ENCODE measurements at places on chromosomes 1 and 21.
A peak's percentile ranks its signal among the peaks of the same experiment; 100 is the strongest.

- peak; percentile 96 for DNase-seq
These were observed 166.9 kb downstream of the IER5 start for GRCh38 chr1:181255270-181255929.

DNA sequence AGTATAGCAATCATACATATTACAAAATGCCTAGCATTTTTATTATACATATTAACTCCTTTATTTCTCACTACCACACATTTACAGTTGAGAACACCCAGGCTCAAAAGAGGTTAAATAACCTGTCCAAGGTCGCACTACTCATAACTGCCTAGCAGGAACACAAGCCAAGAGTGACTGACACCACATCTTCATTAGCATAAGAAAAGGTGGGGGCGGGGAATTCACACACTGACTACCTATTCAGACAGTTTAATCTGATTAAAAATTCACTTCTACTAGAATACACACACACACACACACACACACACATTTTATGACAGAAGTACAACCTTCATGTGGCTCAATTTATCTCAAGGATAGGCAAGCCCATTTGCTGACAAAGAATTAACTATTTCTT lies 77.8 kb upstream of the CACHD1 start:
- DNase-seq, result no peak

DNA sequence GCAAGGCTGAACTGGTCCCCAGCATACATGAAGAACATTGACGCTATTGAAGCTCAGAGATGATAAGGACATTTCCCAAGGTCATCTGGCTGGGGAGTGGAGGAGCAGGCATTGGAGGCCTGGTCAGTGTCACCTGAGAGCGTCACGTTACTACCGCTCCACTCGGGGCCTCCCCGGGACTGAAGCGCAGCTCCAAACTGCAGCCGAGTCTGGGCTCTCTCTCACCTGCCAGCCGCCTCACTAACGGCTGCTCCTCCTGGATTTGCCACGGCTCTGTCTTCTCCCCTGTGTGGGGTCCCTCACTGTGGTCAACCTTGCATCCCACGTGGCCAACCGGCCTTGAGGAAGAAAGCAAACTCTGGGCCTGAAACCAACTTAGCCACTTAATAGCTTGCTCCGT lies 111.3 kb downstream of the ADSS2 start:
- no peak for DNase-seq

DNA sequence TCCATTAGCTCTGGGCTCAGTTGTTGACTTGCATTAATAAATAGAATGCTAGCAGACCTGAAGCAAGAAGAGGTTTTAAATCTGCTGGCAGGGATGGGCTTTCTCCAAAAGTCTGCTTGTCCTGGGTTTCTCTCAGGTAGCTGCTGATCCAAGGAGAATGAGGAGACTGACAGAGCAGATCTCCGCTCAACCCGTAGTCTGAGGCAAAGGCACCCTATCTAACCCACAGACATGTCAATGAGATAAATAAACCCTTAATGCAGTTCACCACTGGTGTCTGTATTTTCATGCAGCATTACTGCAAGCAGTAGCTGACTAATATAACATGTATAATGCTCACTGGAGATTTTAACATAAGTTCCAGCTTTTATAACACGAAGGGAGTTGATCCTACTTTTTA lies 44.1 kb upstream of the RGS21 start:
- no peak for DNase-seq

- DNase-seq, result no peak
These were observed 28.5 kb upstream of the AXDND1 start for GRCh38 chr1:179337288-179337687.

DNA sequence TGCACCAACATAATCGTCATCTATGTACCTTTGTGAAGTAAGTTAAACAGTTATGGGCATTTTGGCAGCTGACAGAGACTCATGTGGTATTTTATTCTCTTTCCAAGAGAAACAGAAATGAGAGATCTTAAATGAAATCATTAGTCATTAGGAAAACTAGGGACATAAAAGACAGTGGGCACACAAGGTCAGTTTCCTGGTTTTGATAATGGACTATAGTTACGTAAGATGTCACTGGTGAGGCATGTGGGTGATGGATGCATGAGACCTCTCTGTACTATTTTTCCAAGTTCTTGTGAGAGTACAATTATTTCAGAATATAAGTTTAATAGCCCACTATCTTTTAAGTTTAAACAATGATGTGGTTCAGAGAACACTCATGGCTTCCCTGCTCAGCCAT lies 216.9 kb downstream of the APP start:
- peak; percentile 8 for DNase-seq

GRCh38 chr1:218872026-218872425 lies 301.7 kb upstream of the LYPLAL1 start:
- no peak for DNase-seq

- peak; percentile 93 for DNase-seq
These were observed 9.7 kb downstream of the ZMPSTE24 start for GRCh38 chr1:40267767-40268187.

DNA sequence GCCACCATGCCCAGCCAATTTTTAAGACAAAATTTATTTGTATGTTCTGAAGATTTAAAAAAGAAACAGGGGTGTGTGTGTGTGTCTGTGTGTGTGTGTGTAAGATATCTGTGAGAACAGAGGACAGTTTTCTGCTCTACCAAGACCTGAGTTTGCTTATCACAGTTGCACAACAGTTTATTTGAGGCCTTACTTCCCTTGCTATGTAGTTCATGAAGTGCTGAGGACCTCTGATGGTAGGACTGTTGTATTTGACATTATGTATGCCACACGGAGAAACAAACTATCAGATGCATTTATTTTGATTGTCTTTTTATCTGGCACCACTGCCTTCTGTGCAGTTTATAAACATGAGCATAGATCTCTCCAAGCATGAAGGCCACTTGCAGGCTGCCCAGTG lies 355.2 kb downstream of the PBX1 start:
- peak; percentile 35 for DNase-seq

GRCh38 chr1:219413536-219413935 lies 199.4 kb downstream of the ZC3H11B start:
- DNase-seq, result peak; percentile 11

- DNase-seq, result peak; percentile 57
These were observed 55.7 kb upstream of the ETV3 start for GRCh38 chr1:157193702-157194391.

DNA sequence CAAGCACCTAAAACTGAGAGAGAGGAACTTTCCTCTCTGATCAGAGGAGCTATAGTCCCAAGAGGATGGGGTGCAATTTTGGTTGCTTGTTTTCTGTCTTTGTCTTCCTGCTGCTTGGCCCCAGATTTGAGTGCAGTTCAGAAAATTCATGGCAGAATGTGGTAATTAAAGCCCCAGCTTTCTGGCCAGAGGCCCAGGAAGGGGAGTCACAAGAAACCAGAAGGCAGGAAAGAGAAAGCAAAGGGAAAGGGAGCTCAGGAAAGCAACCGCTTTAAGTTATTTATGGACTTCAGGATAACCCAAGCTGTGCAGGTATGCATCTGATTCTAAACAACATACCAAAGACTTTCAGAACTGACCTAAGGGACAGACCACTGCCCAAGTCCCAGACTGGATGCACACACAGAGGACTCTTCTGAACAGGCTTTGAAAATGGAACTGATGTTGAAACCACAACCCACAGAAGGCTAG lies 88.8 kb downstream of the ST3GAL3 start:
- DNase-seq, result peak; percentile 79

DNA sequence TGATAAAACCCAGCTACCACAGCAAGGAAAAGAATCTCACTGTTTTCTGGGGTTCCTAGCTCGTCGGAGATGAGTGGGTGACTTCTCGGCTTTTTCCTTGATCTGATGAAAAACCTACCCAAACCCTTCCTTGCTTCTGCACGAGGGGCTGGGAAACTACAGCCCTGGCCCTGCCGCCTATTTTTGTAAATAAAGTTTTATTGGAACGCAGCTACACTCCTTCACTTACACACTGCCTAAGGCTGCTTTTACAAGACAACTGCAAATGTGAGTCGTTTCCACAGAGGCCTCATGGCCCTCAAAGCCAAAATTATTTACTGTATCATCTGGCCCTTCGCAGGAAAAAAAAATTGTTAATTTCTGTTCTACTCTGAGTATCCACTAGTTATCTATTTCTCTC lies 116.0 kb upstream of the TMPRSS2 start:
- no peak for DNase-seq

GRCh38 chr1:163747261-163747660 lies 425.5 kb downstream of the NUF2 start:
- DNase-seq, result peak; percentile 69

GRCh38 chr21:33249331-33250002 lies 16.7 kb upstream of the IL10RB start:
- no peak for DNase-seq

DNA sequence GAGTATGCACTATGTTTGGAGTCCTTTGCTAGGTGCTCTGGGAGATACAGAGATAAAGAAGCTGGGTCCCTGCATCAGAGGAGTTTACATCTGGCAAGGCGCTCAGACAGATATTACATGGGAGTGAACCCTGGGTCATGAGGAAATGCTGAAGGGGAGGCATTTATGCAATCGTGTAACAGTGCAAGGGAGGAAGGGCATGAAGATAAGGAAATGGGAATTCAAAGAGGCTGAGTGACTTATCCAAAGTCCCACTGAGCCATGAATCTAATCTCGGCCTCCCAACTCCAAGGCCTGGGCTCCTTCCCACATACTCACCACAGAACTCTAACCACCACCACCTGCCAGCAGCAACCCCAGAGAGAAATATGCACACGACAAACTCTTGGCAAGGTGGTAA lies 51.6 kb downstream of the FAM163A start:
- no peak for DNase-seq

- no peak for DNase-seq
These were observed 332.6 kb downstream of the PBX1 start for GRCh38 chr1:164891615-164892014.

DNA sequence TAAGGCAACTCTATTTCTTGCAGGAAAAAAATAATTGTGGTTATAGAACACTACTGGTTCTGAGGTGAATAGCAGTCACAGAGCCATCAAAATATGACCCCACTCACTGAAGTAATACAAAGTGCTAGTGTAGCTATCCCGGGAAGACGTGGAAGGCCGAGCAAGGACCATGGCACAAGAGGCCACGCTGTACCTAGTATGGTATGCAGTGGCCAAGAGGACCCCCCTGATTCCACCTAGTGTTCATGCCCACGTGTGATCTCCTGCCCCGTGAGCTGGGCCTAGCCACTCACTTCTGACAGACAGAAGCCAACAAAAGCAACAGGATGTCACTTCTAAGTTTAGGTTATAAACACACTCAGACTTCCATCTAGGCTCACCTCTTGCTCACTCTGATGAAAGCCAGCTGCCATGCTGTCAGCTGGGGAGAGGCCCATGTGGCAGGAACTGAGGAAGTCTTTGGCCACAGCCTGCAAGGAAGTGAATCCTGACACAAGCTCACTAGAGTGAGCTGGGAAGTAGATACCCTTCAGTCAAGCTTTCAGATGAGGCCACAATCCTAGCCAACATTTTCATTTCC lies 21.7 kb upstream of the LSS start:
- peak; percentile 7 for DNase-seq

DNA sequence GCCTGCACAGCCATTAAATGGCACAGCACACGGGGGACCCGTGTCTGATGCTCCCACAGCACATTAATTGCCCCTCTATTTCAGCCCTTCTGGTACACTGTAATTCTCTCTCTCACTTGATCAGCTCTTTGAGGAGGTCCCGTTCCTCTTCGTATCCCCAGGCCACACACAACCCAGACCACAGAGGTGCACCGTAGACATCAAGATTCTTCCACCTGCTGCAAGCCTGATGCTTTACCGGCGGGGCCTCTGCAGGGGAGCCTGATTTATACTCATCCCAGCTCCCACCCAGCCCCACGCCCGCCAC lies 759 bp downstream of the SMYD3 start:
- DNase-seq, result no peak

GRCh38 chr1:110338309-110338885 lies 780 bp upstream of the RBM15 start:
- no peak for DNase-seq

GRCh38 chr21:31612894-31613785 lies 46.4 kb upstream of the SOD1 start:
- DNase-seq, result peak; percentile 27

- DNase-seq, result peak; percentile 65
These were observed 35.1 kb upstream of the ADORA3 start for GRCh38 chr1:111538343-111539025.

DNA sequence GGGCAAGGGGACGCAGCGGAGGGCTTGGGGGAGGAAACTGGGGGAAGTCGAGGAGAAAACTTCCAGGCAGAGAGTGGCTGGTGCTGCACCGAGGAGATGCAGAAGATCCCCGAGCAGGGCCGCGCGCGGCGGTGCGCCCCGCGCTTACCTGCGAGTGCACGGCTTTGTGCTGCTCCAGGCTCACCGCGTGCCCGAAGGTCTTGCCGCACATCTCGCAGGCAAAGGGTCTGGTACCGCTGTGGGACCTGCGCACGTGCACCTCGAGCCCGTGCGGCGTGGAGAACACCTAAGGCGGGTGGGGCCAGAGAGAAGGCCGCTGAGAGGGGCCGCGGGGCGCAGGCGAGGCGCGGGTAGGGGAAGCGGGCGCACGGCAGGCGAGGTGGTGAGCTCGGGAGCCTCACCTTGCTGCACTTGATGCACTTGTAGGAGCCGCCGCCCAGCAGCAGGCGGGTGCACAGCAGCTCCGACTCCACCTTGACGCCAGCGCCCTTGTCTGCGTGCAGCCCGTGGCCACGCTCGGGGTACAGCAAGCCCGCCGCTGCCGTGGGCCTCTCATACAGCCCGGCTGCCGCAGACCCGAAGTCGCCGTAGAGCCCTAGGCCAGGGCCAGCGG lies 6.4 kb downstream of the GFI1 start:
- no peak for DNase-seq

GRCh38 chr21:16046656-16047330 lies 317.0 kb downstream of the USP25 start:
- peak; percentile 39 for DNase-seq

- DNase-seq, result peak; percentile 0
These were observed at the start of gene HSD3B1 for GRCh38 chr1:119506941-119507340. TSS of gene HSD3B1 (plus strand) at chr1:119507210. CDS start at chr1:119507477, 267 bp downstream.

DNA sequence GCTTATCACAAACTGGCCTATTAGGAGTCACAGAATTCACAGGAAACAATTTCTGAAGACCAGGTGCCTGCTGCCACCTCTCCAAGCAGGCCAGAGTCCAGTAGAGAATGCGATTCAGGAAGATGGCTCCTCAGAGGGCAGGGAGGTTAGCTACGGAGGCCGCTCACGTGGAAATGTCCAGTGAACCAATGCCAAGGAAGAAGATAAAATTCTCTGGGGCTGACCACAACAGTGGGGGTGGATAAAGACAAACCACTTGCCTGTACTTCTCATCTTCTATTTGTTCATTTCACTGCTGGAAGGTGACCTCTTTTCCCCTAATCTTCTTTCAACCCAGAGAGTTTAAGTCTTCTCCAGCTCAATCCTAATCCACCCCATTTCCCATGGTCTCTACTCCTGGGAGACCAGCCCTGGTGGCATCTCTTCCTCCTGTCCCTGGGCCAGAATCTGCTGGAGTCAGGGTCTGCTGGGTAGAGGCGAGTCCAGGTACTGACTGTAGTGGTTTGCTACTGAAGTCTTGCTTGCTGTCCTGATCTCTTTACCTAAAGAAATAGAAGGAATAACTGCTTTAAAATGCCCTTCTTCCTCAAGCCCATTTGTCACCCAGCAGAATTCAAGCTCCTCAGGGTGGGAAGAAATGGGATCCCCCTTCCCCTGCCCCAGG lies 3.2 kb downstream of the PSRC1 start:
- no peak for DNase-seq

- peak; percentile 97 for DNase-seq
These were observed 49.8 kb downstream of the KCNJ15 start for GRCh38 chr21:38306433-38307141.

- DNase-seq, result peak; percentile 60
These were observed 516 bp downstream of the TBX15 start for GRCh38 chr1:118987468-118988185.

- no peak for DNase-seq
These were observed 27.7 kb downstream of the DESI2 start for GRCh38 chr1:244680667-244681066.
